ENCODE measurements at places on chromosomes 13 and 19.

DNA sequence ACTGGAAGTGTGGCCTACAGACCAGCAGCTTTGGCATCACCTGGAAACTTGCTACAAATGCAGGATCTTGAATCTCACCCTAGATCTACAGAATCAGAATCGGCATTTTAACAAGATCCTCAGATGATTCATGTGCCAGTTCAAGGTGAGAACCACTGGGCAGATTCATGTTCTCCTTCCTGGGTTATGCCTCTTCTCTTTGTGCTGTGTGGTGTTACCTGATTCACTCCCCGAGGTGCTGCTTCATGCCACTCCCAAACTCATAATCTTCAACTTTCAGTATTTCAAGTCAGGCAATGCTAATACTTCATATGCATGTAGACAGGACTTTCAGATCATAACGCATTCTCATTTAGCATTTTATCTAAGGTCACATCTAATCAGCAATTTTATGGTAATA is 427.7 kb downstream of the FOXO1 start:
- DNase-seq = no peak

DNA sequence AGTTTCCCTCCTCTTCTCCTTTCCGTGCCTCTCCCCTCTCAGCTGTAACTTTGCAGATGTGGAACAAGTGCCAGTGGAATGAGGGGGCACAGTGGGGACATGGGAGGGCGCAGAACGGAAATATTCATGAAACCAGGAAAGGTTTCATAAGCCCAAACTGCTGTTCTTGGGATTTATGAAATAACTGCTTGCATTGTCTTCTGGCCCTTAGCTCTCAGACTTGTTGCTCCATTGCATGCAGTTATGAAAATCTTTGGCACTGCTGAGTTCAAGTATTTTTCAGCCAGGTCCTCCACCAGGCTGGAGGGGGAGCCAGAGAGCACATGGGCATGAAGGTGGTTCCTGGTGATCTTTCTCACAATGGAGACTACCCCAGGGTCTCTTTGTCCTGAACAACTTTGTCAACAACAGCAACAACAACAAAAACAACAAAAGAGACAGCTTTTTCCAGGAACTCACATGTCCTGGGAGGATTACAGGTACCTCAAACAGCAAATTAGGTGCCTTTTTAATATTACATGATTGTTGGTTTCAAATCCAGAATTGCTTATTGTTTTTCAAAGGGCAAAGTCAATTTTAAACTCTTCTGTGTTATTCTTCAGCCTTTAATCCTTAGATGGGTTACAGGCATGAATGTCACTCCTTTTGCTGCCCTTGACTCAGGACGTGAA is 1.5 kb downstream of the RGCC start:
- DNase-seq = peak; percentile 48

GRCh38 chr13:89628567-89628966 is 1718.9 kb upstream of the MIR17HG start:
- DNase-seq = no peak

- peak; percentile 77 for DNase-seq
Measured at GRCh38 chr13:113044391-113045114, 61.0 kb upstream of the F7 start.

DNA sequence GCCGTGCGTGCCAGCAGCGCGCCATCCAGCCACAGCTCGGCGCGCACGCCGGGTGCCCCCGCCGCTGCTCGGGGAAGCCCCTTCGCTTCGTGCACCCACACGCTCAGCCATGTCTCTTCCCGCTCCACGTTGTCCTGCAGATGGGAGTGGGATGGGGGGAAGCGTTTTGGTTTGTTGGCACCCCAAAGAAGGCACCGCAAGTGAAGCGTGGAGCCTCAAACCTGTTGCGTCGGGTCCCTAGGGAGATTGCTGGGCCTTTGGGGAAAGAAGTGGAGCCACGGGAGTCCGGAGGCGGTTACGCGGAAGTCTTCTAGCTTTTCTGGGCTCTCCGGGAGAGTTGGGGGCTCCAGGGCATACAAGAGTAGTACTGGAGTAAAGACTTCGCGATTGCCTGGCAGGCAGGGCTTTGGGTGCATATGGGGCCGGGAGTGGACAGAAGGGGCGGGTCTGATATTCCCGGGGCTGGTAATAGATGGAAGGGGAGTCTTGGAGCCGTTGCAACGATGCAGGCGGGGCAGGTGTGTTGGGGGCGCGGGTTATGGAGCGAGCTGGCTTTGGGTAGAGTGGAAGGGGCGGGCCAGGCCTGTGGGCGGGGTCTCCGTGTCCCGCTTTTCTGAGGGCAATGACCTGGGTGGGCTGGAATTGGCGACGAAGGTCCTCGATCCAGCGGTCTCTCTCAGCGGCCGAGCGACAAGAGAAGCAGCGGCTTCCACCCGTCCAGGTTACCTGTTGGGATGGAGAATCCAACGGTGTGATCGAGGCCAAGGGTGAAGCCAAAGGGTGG is 6.5 kb downstream of the RASAL3 start:
- peak; percentile 32 for DNase-seq

DNA sequence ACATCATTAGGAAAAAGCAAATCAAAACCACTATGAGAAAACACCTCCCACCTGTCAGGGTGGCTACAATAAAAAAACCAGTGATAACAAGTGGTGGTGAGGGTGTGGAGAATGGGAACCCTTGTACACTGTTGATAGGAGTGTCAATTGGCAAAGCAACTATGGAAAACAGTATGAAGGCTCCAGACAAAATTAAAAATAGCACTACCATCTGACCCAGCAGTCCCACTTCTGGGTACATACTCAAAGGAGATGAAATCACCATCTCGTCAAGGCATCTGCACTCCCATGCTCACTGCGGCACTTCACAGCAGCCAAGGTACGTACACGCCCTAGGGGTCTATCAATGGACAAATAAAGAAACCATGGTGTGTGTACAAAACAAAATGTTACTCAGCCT is 715.1 kb downstream of the UQCRFS1 start:
- no peak for DNase-seq

- DNase-seq = no peak
Measured at GRCh38 chr13:29884671-29885430, 34.4 kb upstream of the UBL3 start.

DNA sequence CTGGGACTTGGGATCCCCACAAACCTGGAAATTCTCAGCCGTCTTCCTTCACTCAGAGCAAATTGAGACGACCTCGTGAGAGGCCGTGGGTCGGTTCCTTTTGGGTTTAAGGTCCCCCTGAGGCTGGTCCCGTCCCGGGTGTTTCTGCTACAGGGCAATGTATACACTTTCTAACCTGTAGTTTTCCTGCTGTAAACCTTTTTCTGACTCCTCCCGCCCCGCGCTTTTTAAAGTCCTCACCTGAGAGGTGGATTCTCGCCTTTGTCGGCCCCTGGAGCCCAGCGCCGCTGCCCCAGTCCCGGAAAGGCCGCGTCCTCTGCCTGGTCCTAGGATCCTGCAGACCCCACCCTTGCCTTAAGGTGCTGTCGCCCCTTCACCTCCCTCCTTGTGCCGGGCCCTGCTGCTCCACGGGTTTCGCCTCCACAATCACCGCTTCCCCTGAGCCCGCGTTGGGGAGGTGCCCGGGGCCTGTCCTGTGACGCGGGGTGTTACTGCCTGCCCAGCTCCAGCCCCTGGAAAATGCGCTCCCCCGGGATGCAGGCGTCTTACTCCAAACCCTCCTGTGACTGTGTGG is 391 bp downstream of the ZNF761 start:
- DNase-seq = peak; percentile 56

DNA sequence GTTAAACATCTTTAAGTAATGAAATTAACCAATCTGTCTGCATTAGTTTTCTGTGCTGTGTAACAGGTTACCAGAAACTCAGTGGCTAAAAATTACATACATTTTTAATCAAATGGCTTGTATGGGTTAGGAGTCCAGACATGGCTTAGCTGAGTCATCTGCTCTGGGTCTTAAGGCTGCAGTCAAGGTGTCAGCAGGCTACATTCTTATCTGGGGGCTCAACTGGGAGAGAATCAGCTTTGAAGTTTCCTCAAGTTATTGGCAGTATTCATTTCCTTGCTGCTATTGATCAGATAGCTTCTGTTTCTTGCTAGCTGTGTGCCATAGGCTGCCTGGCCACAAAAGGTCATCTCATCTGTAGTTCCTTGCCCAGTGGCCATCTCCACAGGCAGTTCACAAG is 1163.0 kb downstream of the DIAPH3 start:
- DNase-seq = no peak

DNA sequence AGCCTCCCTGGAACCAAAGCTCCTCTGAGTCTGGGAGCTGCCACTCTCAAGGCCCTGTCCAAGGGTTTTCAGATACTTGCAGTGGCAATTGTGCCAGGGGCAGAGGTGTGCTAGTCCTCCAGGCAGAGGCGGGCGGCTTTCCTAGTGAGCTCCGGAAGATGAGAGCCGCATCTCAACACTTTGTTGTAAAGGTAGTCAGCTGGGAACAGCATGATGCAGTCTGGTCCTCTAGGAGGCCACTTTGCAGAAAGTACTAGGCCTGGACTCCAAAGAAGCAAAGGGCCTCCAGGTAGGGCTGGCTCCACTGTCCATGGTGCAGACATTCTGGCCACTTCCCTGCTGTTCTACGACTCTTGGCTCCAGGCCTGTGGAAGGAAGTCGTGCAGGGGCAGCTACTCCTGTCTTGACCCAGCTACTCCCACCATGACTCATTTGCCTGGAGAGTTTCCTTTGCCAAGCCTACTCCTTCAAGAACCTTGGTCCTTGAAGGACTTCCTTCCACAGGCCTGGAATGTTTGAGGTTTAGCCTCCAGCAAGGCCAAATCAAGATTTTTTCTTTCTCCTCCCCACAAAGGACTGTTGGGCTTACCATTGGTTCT is 9.9 kb upstream of the ZNF536 start:
- DNase-seq = no peak

GRCh38 chr19:7471696-7472615 is 16.9 kb downstream of the PEX11G start:
- no peak for DNase-seq

- DNase-seq = peak; percentile 82
Measured at GRCh38 chr13:80572308-80572922, 231.5 kb upstream of the SPRY2 start.

DNA sequence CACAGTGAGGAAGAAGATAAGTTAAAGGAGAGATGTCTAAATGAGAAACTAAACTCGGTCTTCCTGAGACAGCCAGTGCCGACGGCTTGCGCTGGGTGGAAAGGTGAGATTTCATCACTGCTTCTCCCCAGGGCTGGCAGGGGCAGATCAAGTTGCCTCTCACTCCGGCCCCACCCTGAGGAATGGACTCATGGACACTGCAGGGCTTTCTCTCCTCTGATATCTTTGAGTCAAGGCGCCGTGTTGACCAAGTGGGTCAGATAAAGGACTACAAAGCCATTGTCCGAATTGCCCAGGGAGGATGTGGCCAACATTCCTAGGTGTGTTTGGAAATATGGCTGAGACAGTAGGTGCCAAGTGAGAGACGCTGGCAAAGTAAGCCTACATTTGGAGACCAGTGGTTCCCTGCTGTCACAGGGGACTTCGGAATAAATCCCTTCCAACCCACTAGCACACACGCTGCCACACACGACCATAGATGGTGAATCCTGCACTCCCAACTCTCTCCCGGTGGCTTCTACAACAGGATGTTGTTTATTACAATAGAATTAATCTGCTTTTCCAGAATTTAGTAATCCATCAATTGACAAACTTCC is 156.5 kb upstream of the TSC22D1 start:
- DNase-seq = no peak

DNA sequence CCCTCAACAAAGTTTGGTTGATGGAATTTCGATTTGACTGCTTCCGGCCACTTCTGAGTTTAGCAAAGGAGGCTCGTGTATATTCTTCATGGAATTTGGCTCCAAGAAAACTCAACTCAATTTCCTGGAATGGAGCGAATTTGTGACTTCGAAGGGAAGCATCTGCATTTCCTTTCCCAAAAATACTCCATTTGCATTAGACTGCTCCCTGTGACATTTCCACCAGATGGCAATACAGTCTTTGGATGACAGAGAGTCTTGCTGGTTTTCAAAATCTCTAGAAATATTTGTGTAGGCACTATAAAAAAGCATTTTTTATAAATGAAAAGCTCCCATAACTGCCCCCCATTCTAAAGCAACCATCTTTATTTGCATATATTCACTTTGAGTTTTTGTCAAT is 4.1 kb downstream of the C1QTNF9 start:
- peak; percentile 0 for DNase-seq
